Breast epithelium (tissue), 4 donors: ENCODE measurements at places on chromosomes 4 and X.

DNA sequence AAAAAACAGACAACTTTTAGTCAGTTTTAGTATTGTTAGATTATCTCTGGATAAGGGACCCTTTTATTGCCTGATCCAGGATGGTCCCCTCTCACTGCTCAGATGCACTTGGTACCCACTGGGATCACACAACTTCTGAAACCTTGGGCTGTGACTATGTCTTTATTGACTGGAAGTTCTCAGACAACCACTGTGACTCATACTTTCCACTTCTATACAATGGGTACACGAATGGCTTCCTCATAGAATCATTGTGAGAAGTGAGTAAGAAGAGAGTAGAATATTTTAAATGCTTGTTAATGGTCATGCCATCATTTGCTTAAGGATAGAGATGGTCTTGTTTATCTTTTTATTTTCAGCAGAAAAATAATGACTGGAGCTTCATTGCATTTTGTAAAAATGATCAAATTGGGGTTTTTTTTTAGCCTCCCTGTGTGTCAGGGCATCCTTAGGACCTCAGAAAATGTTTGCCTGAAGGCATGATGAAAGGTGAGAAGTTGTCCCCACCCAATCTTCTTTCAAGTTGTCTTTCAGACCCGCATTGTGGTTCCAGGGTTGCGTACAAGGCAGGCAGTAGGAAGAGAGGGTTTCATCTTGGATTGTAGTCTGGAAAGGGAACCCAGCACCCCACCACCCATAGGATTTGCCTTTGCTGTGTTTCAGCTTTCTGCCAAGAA is 115.1 kb downstream of the CPEB2 start:
- no peak for DNase-seq

GRCh38 chr4:15479089-15479912 is 9.6 kb downstream of the CC2D2A start:
- DNase-seq: no peak

- no peak for DNase-seq
Measured at GRCh38 chr4:75101906-75102786, 169.2 kb downstream of the PARM1 start.

DNA sequence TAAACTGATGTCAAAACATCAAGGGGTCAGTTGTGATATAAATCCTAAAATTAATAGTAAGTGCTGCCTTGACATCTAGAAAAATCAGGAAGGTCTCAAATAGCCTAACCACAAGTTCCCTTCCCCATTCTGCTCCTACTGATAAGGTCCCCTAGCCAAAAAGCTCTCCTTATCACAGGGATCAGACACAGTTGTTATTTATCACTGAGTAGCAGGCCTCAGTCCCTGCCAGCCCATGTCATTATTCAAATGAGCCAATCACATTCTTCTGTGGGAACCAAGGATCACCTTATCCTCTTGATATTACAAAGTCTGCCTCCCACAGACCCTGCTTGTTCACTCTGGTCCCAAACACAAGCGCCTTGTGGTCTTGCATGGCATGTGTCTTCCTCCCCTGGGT is 23.3 kb upstream of the TMEM255A start:
- DNase-seq: no peak

DNA sequence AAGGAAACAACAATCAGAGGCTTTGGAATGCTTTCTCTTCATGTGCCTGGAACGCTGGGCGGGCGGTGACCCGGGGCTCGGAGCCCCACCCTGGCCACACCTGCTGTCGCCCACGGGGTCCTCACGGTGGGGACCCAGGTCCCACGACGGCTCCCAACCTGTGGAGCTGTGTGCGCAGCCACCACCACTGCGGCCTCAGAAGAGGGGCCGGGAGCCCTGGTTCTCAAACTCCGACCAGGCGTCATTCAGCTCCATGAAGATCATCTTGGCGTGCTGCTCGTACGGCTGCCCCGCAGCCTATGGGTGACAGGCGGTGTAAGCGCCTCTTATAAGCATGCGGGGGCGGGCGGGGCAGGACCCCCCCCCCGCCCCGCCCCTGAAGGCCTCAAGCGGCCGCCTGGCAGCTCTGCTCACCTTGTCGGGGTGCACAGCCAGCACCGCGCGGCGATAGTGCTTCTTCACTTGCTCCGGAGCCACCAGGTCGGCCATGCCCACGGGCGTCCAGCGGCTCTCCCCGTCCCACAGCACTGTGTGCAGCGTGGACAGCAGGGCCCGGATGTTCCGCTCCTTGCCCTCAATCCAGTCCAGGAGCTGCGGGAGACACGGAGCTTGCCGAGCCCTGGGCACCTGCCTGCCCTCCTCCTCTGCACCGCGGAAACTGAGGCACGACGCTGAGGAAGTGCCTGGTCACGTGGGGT is 23.7 kb upstream of the CPLX1 start:
- DNase-seq: no peak

GRCh38 chr4:76589872-76590797 is 155.1 kb downstream of the SHROOM3 start:
- DNase-seq: peak; percentile 88
